Epithelial cell of alveolus of lung (primary cell): ENCODE measurements at places on chromosomes 6 and 20. TPM values are rescaled to one million over a fixed set of nuclear protein-coding genes. Genes with fewer than 3 reads are reported as not detected.

ENPP5 gene
- 0.56 and 1.0 TPM in 2 replicates for total RNA-seq

GLP1R gene
- total RNA-seq = not detected in 2 replicates

TSHZ2 gene
- total RNA-seq = 1.0 and 13.6 TPM in 2 replicates

SUMO4 gene
- total RNA-seq = 4.8 TPM in 1 of 2 replicates, not detected in the other

LTB gene
- total RNA-seq = 0.91 TPM in 1 of 2 replicates, not detected in the other

PLN gene
- not detected in 2 replicates for total RNA-seq
